ENCODE measurements at places on chromosomes 4 and X.

GRCh38 chr4:133124746-133125145 lies 24.3 kb upstream of the PCDH10 start:
- DNase-seq = no peak

GRCh38 chr4:3670521-3671519 lies 95.4 kb upstream of the ADRA2C start:
- DNase-seq = no peak

GRCh38 chr4:109730619-109731545 lies 1.0 kb upstream of the PLA2G12A start:
- no peak for DNase-seq

- DNase-seq = no peak
Observed at GRCh38 chr4:56067826-56068225, 119.1 kb downstream of the CEP135 start.

DNA sequence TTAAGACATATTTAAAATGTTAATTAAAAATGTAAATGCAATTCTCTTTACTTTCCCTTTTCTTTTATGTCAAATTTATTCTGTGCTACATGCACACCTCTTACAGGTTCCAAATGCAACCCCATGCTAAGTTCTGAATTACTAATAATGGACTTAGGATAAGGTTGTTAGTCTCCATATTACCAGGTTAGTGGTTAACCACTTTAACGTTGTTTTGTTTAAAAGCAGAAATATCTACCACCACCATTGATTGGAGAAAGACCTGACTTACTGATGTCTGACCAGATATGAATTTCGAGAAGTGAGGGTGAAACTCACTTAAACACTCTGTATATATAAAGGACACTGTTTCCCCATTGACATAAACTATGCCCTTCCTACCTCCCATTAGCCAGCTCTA lies 6.9 kb upstream of the TRPC3 start:
- no peak for DNase-seq

GRCh38 chr4:183610033-183610432 lies 49.0 kb downstream of the RWDD4 start:
- DNase-seq = no peak

- DNase-seq = no peak
Observed at GRCh38 chr4:113113151-113113550, 63.7 kb downstream of the ANK2 start.

- DNase-seq = no peak
Observed at GRCh38 chrX:23497919-23498318, 163.3 kb downstream of the PTCHD1 start.

DNA sequence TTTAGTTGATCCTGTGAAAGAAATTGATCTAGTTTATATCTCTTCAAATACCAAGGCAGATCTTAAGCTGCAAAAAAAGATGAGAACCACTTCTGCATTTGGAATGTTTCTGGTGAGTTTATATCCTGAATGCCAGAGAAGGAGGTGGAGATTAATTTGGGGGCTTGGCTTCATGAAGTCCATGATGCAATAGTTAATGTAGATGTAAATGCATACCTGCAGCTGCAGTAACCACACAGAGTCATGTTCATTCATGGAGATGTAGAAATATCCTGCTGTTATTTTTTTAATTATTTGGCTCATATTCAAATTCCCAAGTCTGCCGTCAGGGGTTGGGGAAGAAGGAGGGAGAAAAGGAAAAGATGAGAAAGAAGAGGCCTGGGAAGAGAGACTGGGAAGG lies at the start of gene SULT1E1:
TSS of gene SULT1E1 (minus strand) at position 94 of the 400 bp plus-strand sequence. CDS start 2,501 bp downstream, outside the sequence.
- DNase-seq = no peak

GRCh38 chr4:182807767-182808548 lies 109.2 kb downstream of the DCTD start:
- DNase-seq = no peak

DNA sequence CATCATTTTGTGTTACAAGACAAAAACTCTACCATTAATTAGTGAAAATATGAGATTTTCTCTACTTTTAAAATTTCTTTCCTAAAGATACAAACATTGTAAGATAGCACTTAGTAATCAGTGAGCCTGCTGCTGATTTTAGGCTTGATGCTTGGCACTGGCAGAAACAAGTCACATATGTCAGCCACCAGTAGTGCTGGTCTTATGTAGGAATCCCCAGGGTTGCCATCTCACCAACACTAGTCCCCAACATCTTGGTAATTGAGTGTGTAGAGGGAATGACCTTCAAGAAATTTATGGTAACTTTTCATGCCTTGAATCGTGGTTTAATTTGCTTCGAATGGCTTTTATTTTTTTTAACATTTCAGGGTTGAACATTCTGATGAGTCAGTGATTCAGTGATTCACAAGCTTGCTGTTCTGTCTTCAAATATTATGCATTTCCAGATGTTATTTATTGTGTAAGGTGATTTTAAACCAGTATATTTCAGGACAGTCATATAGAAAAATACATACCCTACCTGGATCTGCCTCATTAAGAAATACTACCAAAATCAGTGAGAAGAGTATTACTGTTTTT lies 11.9 kb downstream of the EXOC1 start:
- DNase-seq = peak; percentile 46

- peak; percentile 83 for DNase-seq
Observed at GRCh38 chr4:72319601-72320021, 249.4 kb downstream of the ADAMTS3 start.

DNA sequence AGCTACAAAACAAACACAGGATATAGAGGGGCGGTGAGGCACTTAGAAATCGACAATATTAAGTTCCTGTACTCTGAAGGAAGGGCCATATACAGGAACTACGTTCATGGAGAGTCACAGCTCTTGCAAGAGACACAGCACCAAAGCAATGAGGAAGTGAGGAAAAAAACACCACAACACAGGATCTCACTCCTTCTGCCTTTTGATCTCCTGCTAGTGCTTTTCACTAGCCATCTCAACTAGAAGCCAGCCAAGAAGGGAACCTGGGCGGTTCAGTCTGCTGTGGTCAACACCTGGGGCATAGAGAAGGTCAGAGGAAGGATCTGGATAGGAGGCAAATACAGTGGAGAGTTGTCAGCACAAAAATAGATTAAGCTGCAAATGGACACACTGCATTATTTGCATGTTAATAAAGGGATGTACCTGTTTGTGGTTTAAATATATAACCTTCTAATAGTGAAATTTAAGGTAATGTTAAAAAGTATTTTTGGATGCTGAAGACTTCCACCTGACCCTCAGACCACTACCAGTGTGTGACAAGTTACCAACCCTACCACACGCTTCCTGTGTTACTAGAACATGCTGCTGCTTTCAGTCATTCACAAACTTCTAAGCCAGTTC lies 104.6 kb downstream of the DTHD1 start:
- DNase-seq = no peak

- DNase-seq = no peak
Observed at GRCh38 chr4:187921946-187922623, 73.5 kb upstream of the ZFP42 start.

GRCh38 chr4:119549639-119550038 lies 79.0 kb downstream of the PDE5A start:
- DNase-seq = no peak

GRCh38 chr4:53885668-53886067 lies 178.7 kb downstream of the CHIC2 start:
- no peak for DNase-seq

DNA sequence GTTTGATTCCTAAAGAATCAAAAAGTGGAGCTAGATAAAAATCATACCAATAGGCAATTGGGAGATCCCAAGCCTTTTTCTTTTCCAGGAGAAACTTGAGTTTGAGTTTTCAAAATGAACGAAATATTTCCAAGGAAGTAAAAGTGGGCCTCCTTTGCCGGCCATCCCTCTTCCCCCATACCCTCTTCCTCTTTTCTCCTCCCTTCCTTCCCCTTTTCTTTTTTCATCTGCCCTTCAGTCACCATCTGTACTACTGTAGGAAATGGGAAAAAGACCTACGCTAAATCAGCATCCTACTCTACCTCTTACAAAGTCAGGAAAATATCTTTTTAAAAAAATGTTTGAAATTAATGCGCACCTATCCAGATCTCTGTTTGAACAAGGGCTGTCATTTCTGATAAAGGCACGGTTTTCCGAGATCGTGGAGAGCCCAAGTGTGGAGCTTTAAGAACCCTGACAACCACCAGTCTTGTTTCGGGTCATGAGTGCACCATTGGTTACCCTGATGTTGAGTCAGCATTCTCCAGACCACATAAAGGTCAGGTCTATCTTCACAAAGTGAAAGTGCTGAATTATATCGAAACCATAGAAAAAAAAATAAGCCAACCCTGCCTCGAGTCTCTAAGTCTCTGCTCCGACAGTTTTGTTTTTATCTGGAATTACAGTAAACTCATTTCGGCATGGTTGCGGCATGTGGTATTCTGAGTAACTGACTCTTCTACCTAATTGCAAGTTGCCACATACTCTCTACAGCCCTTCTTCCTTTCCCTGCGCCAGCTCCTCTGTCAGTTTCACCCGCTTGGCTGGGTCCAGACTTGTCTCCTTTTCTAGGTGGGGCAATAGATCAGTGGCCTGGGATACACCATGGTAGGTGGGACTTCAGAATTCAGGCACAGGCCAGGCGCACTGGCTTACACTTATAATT lies 140.2 kb upstream of the KLF3 start:
- no peak for DNase-seq

GRCh38 chr4:73193659-73194058 lies 64.9 kb downstream of the ANKRD17 start:
- no peak for DNase-seq

- no peak for DNase-seq
Observed at GRCh38 chr4:40421839-40422708, 86.9 kb downstream of the CHRNA9 start.

DNA sequence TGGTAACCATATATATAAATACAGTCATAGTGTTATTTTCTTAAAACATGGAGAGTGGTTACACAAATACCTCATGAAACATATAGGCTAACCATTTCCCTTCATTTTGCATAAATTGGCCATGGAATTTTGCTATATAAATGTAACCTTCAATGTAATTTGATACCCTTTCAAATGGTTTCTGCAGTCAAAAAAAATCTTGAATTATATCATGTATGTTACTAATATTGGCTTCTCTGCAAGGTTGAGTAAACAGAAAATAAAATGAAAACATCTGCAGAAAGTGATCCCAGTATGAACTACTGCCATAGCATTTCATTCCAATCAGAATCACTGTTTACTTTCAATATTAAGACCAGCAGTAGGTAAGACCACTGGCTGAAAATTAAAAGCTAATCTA lies 1165.9 kb upstream of the TENM3 start:
- DNase-seq = no peak

- DNase-seq = peak; percentile 29
Observed at GRCh38 chrX:15336023-15336413, 695 bp upstream of the PIGA start.

- DNase-seq = peak; percentile 34
Observed at GRCh38 chr4:8228319-8229250, 29.5 kb downstream of the SH3TC1 start.

- peak; percentile 48 for DNase-seq
Observed at GRCh38 chrX:53280331-53281320, 758 bp downstream of the IQSEC2 start.

DNA sequence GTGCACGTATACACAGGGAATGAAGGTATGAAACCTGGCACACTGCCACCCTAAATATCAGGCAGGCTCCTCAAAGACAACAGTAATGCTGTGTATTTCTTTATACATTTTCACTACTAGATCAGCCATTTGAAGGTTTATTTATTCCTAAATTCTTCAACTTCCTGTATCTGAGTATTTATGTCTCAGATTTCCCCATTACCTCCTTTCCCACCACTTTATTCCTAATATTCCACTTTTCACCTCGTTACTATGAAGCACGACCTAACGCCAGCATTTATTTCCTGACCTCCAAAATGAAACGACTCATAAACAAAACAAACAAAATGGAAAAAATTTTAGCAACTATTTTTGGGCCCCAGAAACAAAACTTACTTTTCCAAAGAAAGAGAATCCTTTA lies 69.6 kb downstream of the MAML3 start:
- DNase-seq = no peak

- DNase-seq = no peak
Observed at GRCh38 chrX:150236327-150236726, 126.8 kb upstream of the MAMLD1 start.

- no peak for DNase-seq
Observed at GRCh38 chr4:160091631-160092030, 988.8 kb downstream of the RAPGEF2 start.

- DNase-seq = no peak
Observed at GRCh38 chr4:3803946-3804345, 37.8 kb downstream of the ADRA2C start.

DNA sequence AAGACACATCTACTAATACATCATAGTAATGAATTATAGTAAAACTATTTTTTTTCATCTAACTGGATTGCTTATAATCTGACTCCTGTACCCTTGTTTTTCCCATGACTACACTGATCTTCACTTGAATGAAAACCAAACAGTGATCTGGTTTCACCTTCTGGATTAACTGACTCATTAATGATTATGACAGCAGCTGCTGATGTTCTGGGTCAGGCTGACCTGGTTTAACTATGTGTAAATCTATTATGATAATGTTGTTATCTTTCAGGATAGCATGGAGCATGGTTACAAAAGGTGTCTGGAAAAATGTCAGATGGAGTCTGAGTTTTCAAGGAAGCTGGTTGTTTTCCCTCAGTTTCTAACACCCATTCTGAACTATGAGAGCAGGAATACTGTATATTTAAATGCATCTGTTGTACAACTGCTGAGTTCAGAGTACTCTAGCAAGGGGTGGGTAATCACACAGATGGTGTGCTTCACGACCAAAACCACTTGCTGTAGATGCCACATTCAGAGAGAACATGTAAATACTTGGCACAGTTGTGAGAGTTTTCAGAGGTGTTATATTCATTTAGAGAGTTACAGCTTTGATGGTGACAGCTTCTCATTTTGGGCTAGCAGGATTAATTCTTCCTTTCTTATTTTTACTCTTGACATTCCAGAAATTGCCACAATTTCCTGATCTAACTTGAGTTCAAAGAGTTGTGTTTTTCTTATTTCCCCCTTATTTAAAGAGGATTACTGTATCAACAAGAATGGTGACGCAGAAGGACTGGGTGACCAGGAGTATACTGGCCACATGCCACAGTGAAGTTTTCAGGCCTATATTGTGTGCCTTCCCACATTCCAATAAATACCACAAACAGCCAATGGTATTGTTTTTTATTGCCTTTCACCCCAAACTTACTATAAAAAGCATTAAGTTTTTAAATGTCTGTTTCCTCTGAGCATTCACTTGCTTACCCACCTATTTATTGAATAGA lies 249.7 kb upstream of the TET2 start:
- DNase-seq = no peak

GRCh38 chr4:94595880-94596483 lies 144.2 kb downstream of the PDLIM5 start:
- DNase-seq = peak; percentile 48

Measured in HFFc6 (cell line).